ENCODE measurements at places on chromosomes 11 and 22.

GRCh38 chr11:65128182-65129145 lies 5.9 kb downstream of the SYVN1 start:
- DNase-seq = no peak

DNA sequence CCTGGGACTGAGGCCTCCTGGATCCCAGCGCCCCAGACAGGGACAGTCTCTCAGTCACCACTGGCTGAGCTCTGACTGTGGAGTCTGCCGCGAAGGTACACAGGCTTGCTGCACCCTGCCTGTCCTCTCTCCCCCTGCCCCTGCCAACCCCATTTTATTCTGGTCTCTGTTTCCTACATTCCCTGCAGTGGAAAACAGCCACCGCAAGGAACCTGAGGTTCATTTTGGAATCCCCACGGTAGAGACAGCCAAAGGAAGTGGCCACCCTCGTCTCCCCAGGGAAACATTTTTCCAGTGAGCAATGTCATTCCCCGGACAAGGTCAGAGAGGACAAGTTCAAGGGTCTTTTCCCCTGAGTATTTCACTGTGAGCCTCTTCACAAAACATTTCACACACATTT lies 56.6 kb downstream of the FBXO7 start:
- DNase-seq = no peak

DNA sequence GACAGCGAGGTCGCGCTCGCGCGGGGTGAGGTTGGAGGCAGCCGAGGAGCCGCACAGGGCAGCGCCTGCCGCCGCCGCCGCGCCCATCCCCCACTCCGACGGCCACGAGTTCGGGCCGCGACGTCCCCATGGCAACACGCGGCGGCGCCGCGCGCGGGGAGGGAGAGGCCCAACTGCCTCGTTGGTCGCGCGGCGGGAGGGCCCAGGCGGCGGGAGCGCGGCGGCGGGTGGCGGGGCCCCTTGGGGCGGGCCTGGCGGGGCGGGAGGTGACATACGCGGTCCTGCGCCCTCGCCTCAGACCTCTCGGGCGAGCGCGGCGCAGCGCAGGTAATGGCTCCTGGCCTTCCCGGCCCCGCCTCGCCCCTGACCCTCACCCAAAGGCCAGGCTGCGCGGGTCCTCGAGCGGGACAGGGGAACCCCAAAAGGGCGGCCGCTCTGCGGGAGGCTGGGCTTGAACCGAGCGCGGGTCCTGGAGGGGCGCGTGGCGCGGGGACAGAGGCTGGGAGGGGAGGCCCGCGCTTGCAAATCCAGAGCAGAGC lies at the start of gene DEUP1:
Gene DEUP1 (plus strand): TSS at position 297 of the 539 bp plus-strand sequence. CDS start 1,518 bp downstream, outside the sequence.
- DNase-seq = no peak

DNA sequence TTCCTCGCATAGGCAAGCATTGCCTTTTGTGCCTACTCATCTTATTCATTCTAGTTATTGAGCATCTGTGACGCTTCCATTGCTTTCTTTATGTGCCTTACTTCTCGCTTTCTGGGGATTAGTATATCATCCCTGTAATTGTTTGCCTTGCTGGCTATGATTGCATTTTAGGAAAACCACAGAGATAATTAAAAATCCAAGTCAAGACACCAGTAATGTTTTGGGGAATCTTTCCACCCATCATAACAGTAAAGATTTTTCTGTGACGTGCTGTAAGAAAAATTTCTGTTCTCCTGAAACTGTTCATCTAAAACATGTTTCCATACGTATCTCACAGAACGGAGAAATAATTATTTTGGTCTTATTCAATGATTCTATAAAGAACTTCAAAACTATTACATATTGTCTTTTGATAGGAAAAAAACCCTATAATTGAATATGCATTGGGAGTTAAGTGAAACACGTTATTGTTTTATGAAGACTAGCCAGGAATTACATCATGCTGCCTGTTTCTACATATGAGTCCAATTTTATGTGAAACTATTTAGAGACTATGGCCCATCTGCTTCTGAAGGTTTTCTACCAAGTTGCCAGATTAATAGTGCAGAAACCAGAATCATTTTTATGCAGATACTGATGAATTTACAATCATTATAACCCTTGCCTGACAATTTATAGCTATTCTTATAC lies 133.7 kb upstream of the FIBIN start:
- no peak for DNase-seq

DNA sequence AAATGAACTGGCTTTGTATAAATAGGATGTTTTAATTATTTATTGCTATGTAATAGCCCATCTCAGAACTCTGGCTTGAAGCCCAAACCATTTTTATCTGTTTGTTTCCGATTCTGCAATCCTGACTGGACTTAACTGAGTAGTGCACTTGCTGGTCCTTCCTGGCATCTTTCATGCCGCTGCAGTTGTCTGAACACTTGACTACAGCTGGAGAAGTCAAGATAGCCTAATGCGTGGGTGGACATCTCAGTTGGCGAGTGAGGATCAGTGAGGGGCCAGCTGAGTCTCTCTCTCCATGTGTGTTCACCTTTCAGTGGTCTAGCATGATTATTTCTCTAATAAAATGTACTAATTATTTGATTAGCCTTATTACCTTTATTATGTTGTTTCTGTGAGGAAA lies 105.8 kb downstream of the PRMT3 start:
- DNase-seq = no peak

- DNase-seq = no peak
Observed at GRCh38 chr11:65541093-65541982, 16.5 kb downstream of the SCYL1 start.

DNA sequence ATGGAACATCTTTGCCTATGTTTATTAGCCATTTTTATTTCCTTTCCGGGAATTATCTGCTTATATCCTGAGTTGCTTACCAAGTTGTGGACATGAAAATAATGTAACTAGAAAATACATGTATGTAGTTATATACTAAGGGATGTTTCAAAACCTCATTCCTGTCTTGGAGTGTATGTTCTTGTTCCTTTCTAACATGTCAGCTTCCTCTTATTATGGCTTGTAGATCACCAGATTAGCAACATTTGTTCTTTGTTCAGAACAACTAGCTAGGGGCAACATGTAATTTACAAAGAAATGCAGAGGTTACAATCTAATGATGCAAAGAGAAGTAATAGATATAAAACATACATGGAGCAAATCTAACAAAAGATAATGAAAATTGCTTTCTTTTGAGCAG lies 13.1 kb upstream of the TMEM123 start:
- no peak for DNase-seq

DNA sequence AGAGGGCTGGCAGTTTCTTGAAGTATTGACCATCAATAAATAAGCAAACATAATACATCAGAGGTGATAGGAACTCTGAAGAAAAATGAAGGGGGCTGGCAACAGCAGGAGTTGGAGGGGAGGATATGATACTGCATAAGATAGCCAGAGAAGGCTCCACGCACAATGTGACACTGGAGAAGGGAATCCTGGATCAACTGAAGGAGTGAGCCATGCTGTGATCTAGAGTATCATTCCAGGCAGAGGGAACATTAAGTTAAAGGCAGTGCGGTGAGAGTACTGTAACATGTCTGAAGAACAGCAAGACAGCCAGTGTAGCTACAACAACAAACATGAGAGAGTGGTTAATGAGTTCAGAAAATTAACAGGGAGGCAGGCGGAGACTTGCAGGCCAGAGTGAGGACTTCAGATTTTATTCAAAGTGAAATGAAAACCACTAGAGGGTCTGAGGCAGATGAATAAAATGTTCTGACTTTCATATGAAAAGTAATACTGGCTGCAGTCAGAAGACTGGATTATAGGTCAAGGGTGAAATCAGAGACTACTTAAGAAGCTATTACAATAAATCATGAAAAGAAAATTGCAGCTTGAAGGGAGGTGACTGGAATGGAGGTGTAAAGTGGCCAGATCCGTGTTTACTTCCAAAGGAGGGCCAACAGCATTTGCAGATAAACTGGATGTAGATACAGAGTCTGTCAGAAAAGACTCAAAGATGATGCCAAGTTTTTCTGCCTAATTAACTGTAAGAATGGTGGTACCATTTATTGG lies 49.4 kb downstream of the RRAS2 start:
- DNase-seq = no peak

DNA sequence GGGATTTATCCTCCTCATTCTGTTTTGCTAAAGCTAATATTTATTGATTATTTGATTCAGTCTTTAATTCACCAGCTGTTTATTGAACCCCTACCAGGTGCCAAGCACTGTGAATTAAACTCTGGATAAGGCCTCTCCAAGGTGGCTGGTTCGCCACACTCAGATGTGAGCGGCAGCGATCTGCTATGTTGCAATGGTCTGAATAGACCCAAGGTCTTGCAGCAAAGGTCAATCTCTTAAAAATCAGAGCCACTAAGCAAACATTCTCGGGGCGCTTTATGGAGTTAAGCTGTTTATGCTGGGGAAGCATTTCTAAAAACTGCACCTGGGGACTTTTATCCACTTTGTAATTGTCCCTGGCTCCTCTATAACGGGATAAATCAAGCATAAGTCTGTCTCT lies 10.5 kb upstream of the TSPAN18 start:
- DNase-seq = no peak

- no peak for DNase-seq
Observed at GRCh38 chr11:11215944-11216343, 137.1 kb downstream of the CSNK2A3 start.

DNA sequence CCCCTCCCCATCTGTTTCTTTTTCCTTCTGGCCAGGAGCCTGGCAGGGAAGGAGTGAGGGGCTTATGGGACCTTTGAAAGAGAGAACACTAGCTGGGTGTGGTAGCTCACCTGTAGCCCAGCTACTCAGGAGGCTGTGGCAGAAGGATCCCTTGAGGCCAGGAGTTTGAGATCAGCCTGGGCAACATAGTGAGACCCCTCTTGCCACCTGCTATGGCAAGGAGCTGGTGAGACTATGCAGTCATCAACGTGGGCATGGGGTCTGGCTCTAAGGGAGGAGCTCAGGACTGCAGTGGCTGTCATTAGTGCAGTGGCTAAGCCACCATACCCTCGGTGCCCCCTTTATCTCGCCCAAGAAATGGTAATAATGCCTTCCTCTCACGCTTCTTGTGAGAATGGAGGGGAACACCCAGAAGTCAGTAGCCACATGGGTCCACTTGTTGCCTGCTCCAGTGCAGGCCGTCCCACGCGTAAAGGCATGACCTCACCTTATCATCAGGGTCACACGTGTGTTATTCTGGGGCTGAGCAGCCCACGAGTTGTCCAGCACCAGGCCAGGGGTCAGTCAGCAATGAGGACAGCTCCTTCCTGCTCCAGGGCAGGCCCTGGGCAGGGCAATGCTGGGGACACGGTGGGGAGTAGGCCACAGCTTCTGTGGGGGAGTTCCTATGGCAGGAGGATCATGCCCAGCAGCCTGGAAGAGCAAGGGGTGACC lies 27.7 kb upstream of the TEF start:
- no peak for DNase-seq
